Bronchial epithelial cell (primary cell): ENCODE measurements at places on chromosomes 11 and 22.

DNA sequence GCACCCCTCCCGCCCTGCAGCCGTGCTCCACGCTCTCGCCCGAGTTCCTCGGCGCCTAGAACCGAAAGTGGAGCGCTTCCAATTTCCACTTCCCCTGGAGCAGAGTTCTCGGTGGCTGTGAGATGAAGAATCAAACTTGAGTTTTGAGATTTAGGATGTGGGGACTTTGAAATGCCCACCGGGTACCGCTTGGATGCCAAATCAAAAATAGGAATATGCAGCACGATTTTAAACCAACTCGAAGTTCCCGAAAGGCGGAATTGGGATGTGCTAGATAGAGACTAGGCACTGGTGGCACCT lies 569 bp downstream of the POLA2 start:
- DNase-seq, result no peak

- DNase-seq, result no peak
Measured at GRCh38 chr11:111207213-111207612, 38.3 kb upstream of the POU2AF2 start.

DNA sequence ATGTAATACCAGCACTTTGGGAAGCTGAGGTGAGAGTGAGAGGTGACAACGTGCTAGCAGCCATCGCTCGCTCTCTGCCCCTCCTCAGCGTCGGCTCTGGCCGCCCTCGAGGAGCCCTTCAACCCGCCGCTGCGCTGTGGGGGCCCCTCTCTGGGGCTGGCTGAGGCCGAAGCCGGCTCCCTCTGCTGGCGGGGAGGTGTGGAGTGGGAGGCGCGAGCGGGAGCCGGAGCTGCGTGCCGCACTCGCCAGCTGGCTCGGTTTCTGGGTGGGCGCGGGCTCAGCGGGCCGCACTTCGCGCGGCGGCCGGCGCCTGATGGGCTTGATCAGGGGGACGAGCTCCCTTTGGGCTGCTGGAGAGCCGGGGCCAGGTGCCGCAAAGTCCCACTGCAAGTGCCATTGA lies 98.9 kb upstream of the UBASH3B start:
- no peak for DNase-seq

- no peak for DNase-seq
Measured at GRCh38 chr11:61505106-61505505, 3.4 kb upstream of the LRRC10B start.
